Stimulated activated CD4-positive, alpha-beta T cell treated with anti-CD3 and anti-CD28 coated beads, Interleukin-15, amount 100 ng/mL, for 1 hour (primary cell): ENCODE measurements at places on chromosomes 4 and X.

- DNase-seq = no peak
Observed at GRCh38 chr4:71338846-71339593, at the start of gene SLC4A4. SLC4A4 (plus strand) TSS chr4:71339020.

GRCh38 chrX:19776753-19777152 lies 110.6 kb downstream of the SH3KBP1 start:
- no peak for DNase-seq

DNA sequence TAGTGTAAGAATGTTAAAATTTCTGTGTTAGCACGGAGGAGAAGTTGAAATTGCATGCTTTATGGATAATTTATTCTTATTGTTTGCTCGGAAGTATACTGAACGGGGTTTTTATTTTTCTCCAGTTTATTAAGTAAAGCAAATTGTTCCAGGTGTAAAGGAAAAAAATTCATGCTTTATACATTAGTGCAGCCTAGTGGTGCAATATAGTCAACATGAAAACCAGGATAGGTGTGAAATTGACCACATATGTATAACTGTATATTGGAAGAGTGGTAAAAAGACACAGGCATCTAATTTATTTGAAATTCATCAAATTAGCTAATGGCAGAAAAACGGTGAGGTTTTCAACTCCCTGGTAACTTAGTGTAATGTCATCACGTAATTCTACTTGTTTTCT lies 959 bp downstream of the BRS3 start:
- no peak for DNase-seq

GRCh38 chr4:73684097-73684496 lies 56.3 kb upstream of the CXCL8 start:
- DNase-seq = no peak

DNA sequence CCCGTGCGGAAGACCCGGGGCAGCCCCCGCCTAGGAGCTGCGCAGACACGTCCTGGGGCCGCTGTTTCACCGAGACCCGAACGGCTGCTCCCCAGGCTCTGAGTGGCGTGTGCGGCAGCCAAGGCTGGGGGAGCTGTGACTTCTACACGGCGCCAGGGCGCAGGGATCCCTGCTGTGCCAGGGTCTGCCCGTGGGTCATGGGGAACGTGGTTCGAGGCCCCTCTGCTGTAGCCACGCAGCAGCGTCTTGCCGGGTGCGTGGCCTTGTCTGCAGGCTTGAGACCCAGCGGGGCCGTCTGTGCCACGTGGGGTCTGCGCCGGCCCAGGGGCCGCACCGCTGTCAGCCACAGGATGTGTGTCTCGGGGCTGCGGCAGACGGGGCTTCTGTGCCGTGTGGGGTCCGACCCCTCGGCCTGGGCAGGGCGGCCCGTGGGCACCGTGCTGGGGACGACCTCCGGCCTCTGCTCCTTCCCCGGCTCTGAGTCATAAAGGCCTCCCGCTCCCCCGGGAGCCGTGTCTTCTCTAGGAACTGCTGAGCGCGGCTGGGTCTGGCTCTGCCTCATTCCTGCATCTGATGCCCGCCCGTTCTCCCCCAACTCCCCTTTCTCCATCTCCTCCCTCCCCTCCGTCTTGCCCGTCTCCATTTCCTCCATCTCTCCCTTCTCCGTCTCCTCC lies 12.7 kb upstream of the GTPBP6 start:
- DNase-seq = no peak

GRCh38 chr4:181792641-181793040 lies 450.6 kb upstream of the TENM3 start:
- no peak for DNase-seq

GRCh38 chr4:152454398-152455011 lies 81.4 kb downstream of the FBXW7 start:
- no peak for DNase-seq

DNA sequence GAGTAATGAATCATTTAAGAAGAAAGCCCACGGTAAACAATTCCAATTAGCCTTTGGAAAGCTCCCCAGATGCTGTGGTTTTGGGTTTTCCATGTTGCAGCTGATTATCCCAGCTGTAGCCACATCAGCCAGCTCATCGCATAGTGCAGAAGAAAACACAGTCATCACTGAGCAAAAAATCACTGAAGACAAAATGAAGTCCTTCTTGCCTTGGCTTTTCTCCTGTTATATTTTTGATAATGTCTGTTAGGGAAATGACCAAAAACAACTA lies 193.0 kb upstream of the C1QTNF7 start:
- no peak for DNase-seq

- no peak for DNase-seq
Observed at GRCh38 chr4:154616731-154617130, 4.3 kb upstream of the FGG start.

DNA sequence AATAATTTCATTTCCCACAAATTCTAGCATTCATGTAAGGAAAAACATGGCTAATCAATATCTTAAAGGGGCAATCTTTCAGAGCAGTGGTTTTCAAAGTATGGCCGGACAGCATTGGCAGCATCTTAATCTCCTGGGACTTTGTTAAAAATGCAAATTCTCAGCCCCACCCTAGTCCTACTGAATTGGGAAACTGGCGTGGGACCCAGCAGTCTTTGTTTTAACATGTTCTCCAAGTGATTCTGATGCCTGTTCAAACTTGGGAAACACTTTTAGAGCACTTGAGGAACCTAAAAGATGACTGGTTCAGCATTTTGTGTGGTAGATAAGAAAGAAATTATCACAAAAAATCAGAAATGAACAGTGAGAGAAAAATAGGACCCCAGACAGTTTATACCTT lies 65.7 kb downstream of the ZFX start:
- DNase-seq = no peak

GRCh38 chrX:91435395-91435794 lies 756 bp downstream of the PABPC5 start:
- no peak for DNase-seq

GRCh38 chrX:98501426-98501825 lies 1617.7 kb downstream of the RPA4 start:
- no peak for DNase-seq

DNA sequence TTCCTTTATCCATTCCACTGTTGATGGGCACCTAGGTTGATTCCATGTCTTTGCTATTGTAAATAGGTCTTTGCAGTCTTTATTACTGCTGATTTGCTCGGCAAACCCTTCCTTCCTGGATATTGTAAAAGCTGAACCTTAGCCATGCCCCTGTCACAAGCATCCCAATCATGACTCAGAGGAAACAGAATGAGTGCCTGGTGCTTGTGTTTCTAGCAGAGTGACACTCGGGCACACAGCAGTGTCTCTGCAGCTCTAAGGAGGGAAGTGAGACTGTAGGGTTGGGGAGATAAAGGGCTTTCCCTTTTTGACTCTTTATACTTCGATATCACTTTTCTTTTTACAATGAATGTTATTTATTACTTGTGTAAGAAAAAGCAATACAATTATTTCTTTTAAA lies 83.3 kb downstream of the AKAP4 start:
- DNase-seq = no peak

- DNase-seq = no peak
Observed at GRCh38 chr4:54318904-54319303, 89.8 kb downstream of the PDGFRA start.

GRCh38 chrX:44489515-44489914 lies 53.1 kb downstream of the FUNDC1 start:
- no peak for DNase-seq

- DNase-seq = no peak
Observed at GRCh38 chrX:1851527-1851926, 236.7 kb downstream of the ASMT start.

DNA sequence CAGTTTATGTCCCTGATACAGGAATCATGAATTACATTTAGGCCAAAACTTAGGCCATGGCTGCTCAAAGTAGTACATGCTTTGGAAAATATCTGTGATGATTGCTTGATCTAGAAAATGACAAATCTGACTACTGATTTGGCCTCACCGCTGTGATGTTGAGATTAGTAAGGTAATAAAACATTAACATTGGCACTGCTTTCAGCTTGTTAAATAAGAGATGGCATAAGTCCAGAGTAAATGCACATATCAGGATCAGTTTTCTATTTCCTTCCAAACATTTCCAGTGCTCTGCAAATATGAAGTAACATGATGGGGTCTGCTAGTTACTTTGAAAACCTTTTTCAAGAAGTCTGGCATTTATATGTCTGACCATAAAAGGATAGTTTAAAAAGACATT lies 687.3 kb upstream of the ACTRT1 start:
- no peak for DNase-seq
